Activated CD4-positive, alpha-beta T cell treated with anti-CD3 and anti-CD28 coated beads for 1 hour (primary cell): ENCODE measurements at places on chromosomes 16 and 17.

- DNase-seq = no peak
Observed at GRCh38 chr16:68306633-68307032, 4.1 kb downstream of the SLC7A6OS start.

DNA sequence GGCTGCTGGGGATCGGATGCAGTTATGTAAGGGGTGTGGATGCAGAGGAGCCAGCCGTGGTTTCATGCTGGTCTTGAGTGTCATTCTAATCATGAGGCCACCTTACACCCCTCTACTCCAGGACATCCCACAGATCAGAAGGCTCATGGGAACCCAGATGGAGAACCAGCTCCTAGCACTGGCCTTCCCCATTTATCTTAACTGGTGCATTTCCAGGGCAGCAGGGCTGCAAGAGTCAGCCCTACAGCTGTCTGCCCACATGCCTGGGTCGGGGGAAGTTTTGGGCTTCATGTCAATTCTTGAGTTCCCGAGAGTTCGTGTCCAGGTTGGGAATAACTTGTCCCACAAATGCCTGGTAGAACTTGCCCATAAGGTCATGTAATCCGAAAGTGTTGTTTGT, 29.1 kb downstream of the RPTOR start:
- DNase-seq = no peak

DNA sequence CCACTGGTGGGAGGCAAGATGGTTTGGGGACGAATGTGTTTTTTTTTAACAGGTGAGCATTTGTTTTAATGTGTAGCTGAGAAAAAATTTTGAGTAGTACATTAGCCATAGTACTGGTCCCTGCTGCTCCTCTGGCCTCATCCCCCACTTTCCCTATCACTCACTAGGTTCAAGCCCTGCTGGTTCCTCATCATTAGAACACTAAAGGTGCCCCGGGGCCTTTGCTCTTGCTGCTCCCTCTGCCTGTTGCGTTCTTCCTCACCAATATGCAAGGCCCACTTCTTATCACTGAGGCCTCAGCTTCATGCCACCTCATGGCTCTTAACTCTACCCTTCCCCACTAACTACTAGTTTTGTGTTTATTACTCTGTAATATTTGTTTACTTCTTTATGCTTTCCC, 74.5 kb downstream of the GNAO1 start:
- DNase-seq = no peak

DNA sequence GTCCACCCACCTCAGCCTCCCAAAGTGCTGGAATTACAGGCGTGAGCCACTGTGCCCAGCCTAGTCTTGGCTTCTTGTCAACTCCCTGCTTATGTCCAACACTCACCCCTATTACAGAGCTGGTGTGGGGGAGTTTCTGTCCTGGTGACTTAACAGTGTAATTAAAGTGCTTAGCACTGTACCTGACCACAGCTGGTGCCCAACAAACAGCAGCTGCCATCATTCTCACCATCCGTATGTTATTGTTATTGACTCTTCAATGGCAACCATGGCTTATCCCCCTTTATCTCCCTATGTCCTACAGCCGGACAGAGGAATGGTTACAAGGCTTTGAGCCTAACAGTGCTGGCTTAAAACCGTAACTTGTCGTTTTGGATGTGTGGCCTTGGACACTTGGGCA, 17.0 kb upstream of the BRCA1 start:
- DNase-seq = no peak

- no peak for DNase-seq
Observed at GRCh38 chr16:89918453-89919347, at the start of gene MC1R. Gene MC1R, plus strand, starts transcription at chr16:89918862. Its CDS starts 397 bp downstream, at chr16:89919259.

- no peak for DNase-seq
Observed at GRCh38 chr16:30484887-30485286, 12.3 kb downstream of the ITGAL start.

DNA sequence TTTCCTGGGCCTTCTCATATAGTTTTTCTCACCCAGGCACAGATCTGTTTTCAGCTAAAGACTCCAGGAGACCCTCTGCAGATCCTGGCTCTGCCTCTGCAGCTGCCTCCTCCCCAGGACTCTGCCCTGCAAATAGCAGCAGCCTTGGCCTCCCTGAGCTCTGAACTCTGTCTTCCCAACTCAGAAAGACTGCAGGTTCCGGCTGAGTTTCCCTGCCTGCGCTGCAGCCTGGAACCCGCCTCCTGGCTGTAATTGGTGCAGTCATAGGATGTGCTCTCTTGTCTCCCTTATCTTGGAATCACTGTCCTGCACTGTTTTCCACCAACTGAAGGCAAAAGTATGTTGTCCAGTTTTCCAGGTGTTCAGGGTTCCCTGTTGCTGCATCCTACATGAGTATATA, 14.3 kb upstream of the DNASE1 start:
- DNase-seq = no peak

GRCh38 chr17:81039096-81039495, 4.1 kb downstream of the BAIAP2 start:
- no peak for DNase-seq

GRCh38 chr17:44637066-44637465, 19.2 kb upstream of the MEIOC start:
- DNase-seq = no peak

DNA sequence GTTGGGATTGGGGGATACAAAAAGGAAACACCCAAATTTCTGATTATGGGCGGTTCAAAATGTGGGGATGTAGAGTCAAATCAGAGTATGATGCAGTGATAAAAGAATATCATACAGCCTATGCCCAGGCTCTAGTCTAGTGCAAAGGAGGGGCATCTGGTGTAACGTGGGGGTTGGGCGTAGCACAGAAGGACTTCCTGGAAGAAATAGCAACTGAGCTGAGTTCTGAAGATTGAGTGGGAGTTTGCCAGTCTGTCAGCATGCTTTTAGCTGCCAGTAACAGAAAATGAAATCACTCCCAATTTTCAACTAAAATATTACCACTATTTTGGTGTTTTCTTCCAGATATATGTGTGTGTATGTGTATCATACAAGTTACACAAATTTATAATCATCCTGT, 196.9 kb downstream of the SPECC1 start:
- DNase-seq = no peak

DNA sequence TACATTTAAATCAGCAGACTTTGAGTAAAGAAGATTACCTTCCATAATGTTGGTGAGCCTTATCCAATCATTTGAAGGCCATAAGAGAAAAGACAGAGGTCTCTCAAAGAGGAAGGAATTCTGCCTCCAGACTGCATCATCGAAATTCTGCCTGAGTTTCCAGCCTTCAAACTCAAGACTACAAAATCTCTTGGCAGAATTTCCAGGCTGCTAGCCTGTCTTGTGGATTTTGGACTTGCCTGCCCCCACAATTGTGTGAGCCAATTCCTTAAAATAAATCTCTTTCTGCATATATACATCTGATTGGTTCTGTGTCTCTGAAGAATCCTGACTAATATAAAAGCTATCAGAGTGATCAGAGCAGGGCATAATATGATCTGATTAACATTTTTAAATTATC, 216.6 kb upstream of the CPHXL start:
- no peak for DNase-seq

- no peak for DNase-seq
Observed at GRCh38 chr16:50261160-50261706, 5.1 kb upstream of the ADCY7 start.

GRCh38 chr17:47840001-47840741, 902 bp downstream of the SCRN2 start:
- DNase-seq = no peak

- DNase-seq = no peak
Observed at GRCh38 chr17:75499313-75500022, 15.9 kb downstream of the CASKIN2 start.

DNA sequence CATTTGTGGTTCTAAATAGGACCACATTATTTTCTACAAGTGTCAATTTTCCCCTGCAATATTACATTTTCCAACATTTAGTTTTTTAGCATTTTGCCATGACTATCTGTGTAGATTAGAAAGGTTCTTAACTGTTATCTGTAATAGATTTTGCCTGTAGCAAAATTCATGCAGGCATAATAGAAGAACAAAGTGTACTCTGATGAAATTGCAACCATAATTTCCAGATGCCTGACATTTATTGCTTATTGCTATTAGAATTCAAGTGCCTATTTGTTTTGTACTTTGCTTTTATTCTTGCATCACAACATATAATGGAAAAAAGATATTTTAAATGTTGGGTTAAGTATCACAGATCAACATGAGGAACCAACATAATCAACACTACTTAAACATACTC, 337.7 kb downstream of the TOX3 start:
- no peak for DNase-seq

GRCh38 chr17:42272162-42272907, 3.9 kb downstream of the STAT5B start:
- DNase-seq = no peak

DNA sequence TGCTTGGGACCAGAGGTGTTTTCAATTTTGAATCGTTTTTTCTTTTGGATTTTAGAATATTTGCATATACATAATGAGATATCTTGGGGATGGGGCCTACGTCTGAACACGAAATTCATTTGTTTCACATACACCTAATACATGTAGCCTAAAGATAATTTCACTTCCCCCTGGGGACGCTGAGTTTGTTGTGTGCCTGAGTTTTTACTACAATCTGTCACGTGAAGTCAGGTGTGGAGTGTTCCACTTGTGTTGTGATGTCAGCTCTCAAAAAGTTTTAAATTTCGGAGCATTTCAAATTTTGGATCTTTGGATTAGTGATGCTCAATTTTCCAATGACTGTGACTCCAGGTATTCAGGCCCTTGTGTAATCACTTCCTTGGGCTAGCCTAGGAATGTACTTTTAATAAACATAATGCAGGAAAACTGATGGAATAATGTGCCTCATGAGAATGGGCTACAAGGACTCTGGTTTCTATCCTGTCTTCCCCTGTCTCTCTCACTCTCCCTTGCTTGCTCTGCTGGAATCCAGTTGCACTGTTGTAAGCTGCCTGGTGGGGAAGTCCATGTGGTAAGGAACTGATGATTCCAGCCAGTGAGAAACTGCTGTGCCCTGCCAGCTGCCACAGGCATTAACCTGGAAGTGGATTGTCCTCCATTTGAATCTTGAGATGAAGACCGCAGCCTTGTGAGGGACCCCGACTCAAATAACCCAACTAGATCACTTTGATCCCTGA, 403.8 kb downstream of the SHISA9 start:
- no peak for DNase-seq

DNA sequence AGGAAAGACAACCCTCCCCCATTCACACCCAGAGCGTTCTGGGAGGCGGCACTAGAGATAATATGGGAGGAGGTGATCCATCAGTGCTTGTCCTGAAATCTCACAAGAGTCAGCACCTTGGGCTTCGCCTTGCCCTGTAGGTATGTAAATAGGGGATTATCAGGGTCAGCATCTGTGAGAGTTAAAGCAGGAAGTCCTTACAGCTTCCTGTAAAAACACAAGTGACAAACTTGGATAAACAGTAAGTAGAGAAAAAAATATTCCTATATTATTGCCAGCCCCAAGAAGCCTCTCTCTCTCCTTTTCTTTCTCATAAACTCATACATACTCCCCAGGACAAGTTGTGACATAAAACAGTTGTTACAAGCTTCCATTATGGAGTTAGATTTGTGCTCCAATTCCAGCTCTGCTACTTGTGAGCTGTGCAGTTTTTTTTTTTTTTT, 187.7 kb downstream of the MAF start:
- DNase-seq = no peak

GRCh38 chr16:75476817-75477216, 12.3 kb upstream of the TMEM170A start:
- DNase-seq = no peak

DNA sequence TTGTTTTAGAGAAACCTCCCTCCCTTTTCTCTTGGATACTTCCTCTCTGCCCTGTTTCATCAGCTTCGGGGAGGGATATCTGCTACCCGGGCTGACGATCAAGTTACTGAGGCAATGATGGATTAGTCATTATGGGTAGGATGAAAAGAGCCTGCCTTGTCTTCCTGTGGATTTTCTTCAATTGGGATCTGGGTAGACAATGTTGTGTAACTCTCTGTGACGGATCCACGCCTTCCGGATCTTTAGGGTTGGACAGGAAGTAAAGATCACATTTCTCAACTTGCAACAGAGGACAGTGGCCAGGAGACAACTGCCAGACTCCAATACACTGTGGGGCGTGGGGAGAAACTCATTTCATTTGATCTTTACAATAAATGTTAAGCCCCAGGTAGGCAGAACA, 11.3 kb upstream of the CHST6 start:
- no peak for DNase-seq

GRCh38 chr17:6551356-6551755, 5.0 kb downstream of the PITPNM3 start:
- no peak for DNase-seq

DNA sequence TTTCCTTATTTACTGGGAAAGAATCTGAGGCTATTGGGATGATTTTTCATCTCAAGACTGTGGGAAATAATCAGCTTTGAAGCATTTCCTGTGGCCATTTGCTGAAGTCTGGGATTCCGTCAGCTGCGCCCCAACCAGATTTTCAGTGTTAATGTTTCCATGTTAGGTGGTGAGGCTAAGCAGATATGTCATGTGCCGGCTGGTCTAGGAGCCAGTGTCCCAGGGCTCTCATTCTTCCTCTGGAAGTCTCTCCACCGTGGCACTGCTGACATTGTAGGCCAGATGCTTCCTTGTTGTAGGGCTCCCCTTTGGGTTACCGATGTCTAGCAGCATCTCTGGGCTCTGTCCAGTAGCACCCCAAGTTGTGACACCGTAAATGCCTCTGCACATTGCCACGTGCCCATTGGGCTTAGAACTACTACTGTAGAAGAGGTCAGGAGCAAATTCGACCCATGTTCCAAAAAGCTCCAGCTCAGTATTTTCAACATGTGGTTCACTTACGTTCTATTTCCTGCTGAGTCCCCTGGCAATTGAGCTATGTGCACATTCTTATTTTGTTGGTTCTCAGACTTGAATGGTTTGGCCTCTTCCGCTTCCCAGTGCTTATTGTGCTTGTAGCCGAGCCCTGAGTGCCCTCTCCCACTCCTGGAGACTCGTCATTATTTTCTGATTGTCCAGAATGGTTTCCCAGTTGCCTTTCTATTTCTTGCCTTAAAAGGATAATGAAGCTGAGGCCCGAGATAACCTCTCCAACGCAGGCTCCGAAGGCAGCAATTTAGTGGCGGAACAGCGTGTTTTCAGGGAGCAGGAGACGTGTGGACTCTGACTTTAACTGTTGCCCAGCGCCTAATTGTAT, 82.2 kb downstream of the SPECC1 start:
- no peak for DNase-seq

GRCh38 chr17:65130832-65131231, 6.3 kb upstream of the RGS9 start:
- no peak for DNase-seq

GRCh38 chr16:66521951-66522771, 27.8 kb downstream of the TK2 start:
- peak; percentile 83 for DNase-seq

GRCh38 chr17:75888484-75888883, 8.3 kb downstream of the TRIM65 start:
- DNase-seq = no peak
